CD4-positive, alpha-beta T cell treated with Interleukin-6 at 100 ng/mL for 8 hours (primary cell): ENCODE measurements at places on chromosomes 12 and 14.

GRCh38 chr12:65715961-65716360, 108.3 kb upstream of the HMGA2 start:
- no peak for DNase-seq

DNA sequence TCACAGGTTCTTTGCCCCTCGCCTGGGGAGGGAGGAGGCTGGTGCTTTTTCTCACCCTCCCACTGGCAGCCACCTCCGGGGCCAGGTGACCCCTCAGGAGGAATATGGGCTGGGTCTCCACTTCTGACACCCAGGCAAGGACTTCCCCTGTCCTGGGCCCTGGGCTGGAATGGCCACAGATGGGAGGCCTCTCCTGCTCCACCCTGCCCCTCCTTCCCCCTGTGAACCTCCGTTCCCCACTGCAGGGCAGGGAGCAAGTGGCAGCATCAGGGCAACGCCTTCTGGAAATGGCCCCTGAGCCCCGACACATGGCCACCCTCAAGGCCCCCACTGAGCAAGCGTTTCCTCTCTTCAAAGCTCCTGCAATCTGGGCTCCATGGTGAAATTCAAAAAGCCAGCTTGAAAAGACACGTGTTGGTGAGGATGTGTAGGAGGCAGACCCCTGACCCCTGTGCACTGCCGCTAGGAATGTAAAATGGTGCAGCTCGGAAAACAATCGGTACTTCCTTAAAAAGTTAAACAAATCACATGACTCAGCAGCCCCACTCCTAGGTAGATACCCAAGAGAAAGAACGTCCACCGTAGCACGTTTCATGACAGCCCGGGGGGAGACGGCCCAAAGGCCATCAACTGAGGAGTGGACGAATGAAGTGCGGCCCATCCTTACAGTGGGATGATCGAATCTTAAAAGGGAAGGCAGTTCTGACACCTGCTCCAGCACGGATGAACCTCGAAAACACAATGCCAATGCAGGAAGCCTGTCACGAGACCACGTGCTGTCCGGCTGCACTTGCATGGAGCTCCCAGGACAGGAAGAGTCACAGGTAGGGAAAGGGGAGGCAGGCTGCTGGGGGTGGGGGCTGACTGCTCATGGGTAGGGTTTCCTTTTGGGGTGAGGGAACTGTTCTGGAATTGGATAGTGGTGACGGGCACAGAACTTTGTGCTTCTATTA, 11.5 kb downstream of the XRCC3 start:
- DNase-seq: no peak

- no peak for DNase-seq
Measured at GRCh38 chr12:72330784-72331183, 58.6 kb downstream of the TRHDE start.

GRCh38 chr12:82893896-82894295, 207.2 kb downstream of the TMTC2 start:
- DNase-seq: no peak

DNA sequence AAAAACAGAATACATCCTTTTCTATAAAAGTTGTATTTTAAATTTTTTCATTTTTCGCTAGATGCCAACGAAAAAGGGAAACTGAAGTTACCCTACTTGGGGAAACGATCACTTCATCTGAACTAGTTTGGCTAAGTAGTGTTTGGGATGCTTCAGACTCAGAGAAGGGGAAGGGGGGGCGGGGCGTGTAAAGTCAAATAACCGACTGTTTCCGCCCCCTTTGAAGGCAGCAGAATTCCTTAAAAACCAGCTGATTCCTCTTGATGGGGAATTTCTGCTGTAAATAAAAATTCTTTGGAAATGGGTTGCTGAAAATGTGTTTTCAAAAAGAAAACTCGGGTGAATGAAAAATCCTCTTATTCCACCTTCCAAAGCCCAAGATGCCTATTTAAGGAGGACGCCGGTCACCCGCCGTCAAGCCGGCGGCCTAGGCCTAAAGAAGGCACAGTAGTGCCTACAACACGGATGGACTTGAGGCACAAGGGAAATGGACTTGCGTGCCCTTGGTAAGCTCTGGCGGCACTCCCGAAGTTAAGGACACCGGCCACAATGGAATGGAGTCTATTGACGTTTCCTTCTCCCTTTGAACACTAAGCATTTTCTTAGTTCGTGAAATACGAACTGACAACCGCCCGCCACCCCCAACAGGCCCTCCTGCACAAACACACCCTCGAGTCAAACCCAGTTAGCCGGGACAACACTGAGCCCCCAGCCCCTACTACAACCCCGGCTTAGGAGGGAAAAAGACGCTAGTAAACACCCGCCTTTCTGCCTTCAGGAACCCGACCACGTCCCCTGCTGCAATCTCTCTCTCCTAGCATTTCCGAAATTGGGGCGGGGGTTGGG, 1.9 kb downstream of the ATXN2 start:
- no peak for DNase-seq
